ENCODE measurements at places on chromosomes 3 and 15. TPM values are rescaled to one million over a fixed set of nuclear protein-coding genes. Genes with fewer than 3 reads are reported as not detected.

Gene GLDN
- 0.56 TPM for total RNA-seq

Gene DUOX1
- total RNA-seq: not detected

Gene CSPG4
- total RNA-seq: 1.1 TPM

GRCh38 chr3:40939741-40940130 lies 259.6 kb upstream of the CTNNB1 start:
- no peak for DNase-seq

DNA sequence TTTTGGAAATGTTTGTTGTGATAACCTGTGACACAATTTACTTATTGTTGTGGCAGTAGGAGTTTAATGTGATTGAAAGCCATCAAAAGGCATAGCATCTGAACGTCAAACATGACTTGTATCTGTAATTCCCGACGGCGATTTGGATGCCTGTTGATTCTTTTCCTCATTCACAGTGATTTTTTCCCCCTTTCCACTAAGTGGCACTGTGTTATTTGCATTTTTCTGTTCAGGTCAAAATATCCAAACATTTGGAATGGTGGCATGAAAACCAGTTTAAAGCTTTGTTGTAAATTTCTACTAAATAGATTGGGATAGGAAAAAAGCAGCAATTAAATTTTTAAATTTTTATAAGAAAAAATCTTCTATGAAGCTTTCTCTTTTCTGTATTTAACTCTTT lies 259.9 kb upstream of the KCNH8 start:
- no peak for DNase-seq

DNA sequence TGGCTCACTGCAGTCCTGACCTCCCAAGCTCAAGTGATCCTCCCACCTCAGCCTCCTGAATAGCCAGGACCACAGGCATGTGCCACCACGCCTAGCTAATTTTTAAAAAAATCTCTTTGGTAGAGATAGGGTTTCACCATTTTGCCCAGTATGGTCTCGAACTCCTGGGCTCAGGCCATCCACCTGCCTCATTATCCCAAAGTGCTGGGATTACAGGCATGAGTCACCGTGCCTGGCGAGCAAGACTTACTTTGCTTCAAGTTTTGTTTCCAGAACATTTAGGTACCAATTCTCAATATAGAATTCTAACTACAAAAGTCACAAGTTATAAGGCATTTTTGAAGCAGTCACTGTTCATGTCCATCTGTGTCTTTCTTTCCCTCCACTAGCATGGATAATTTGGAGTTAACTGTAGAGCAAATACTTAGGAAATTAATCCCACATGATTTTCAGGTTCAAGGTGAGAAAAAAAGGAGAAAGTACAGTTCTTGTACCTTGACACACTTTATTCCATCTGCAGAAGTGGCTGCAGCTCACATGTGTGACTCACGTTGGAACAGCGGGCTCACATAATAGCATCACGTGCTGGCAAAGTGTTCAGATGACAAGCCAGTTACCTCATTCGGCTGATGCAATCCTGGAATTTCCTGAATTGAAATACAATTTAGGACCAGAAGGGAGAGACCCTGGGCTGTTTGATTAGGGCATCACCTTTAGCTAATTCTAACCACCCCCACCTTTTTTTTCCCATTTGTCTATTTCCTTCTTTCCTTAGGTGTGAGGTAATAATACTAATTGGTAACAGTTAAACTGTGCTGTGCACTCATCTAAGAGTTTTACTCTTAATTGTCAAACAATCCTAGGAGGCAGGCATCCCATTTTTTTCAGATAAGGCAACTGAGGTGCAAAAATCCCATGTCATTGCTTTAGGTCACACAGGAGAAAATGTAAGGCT lies 46.9 kb upstream of the NEDD4 start:
- DNase-seq: no peak

DNA sequence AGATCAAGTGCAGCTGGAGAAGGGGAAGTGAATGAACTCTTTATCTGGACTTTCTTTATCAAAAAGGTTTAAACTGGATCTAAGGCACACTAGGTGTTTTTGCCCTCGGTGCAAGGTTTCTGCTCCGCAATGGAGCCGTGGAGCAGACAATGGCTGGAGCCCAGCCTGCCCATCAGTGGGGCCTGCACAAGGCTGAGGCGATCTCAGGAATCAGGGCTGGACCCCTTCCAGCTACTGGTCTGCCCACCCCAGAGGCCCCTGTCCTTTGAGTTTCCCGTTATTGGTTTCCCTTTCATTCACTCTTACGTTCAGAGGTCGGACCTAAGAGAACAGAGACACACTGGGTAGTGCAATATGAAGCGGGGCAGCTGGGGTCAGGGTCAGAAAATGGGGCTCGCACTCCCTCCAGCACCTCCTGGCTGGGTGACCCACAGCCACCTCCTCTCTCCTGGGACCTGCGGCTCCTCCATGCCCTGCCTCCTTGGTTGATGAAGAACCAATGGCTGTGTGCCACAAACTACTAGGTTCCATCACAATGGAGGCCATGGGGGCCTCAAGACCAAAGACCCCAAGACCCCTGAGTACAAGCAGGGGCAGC lies 164.6 kb downstream of the CHSY1 start:
- DNase-seq: no peak
